ENCODE measurements at places on chromosomes 3 and 15.

DNA sequence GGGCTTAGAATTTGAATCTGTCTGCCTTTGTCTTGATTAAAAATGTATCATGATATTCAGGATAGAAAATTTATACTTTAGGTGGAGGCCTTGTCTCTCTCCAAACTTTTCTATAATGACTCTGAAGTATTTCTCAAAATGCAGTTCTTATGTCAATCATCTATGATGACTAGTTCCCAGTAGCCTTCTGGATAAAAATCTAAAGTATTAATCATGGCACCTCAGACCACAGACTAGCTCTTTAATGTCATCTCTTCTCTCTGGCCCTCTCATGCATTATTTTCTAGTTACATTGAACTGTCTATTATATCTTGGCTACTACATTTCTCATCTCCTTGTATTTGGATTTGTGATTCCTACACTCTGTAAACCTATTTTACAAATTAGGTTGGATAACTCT lies 96.9 kb downstream of the ZPLD1 start:
- DNase-seq, result no peak

- no peak for DNase-seq
These were observed 71.1 kb upstream of the RAP2B start for GRCh38 chr3:153090973-153091372.

DNA sequence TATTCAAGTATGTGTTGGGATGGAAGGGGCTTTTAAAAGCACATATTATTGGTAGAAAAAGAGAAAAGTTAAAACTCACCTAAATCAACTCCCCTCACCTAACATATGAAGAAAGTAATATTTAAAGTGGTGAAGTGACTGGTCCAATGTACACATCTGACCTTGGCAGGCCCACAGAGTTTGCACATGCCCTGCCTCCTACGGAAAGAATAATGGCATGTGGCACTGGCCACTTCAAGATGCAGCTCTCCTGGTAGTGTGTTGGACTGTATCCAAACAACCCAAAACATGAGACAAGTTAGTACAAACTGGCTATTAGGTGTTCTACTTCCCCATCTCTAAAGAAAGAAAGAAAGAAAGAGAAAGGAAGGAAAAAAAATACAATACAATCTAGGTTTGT lies 117.1 kb downstream of the MECOM start:
- DNase-seq, result no peak

- no peak for DNase-seq
These were observed 31.1 kb upstream of the SUCLG2 start for GRCh38 chr3:67685499-67685898.

DNA sequence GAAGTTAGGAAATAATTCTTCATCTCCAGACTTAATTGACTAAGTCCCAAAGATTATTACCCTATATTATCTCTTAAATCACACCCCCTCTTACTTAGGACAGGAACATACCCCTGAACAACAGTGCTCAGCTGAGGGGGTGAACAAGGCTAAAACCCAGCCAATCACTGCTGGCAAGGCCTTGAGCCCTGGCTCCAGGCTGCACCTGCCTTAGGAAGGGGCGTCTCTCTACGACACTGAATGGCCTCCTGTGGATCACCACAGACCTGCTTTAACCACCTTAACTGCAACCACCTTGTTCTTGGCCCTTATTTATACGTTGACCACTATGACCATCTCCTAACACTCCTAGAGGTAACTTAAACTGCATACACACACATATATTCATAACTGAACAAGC lies 267.4 kb upstream of the THBS1 start:
- DNase-seq, result no peak

GRCh38 chr3:30602946-30603345 lies 3.5 kb upstream of the TGFBR2 start:
- DNase-seq, result no peak

DNA sequence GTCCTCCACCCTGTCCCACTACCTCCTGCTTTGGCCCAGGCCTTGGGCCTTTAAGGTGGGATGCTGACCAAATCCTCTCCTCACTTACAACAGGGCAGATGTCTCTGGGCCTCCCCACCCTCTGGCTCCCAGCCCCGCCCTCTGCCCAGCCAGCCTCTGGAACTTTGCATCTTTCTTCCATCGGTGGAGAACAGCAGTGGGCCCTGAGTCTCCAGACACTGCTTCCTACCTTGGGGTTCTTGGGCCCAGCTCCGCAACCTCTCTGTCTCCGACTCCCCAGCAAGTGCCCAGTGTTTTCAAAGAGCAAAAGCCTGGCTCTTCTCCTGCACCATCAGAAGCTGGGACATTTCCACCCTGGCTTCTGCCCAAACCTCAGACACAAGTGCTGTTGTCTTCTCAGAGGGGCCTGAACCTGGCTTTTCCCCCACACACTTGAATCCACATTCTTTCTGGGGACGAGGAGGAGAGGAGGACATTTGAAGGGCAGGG lies 33.1 kb downstream of the MRAS start:
- peak; percentile 38 for DNase-seq

DNA sequence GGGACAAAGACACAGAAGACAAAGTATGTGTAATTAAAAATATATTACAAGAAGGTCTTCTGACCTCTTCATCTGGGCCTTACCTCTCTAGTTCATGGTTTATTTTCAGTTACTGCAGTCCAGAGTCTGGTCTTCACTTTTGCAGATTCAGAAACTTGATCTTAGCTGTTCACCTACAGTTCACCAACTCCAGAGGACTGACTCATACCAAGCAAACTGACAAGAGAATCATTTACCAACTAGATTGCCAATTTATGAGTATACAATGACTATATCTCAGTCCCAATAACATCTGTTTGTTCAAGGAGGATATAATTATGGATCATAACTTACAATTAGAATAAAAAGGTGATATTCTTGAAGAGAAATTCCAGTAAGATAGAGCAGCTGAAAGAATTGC lies 9.0 kb downstream of the P2RY1 start:
- no peak for DNase-seq

DNA sequence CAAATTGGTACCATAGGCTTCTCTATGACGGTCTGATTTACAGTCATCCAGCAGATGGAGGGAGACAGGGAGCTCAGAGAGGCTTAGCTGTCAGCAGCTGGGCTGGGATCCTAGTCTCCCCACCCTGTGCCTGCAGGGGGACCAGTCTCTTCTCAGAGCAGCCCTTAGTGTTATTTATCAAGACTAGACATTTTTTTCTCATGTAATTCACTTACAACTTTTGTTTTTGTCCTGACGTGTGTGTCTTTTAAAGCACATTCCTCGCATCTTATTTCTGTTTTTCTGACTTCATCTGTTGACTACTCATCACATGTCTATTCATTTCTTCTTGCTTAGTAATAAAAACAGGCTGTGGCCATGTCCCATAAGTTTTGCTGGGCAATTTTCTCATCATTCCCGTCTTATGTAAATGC lies 116.1 kb downstream of the KLF13 start:
- DNase-seq, result peak; percentile 72

GRCh38 chr3:61975199-61975598 lies 398.2 kb downstream of the FEZF2 start:
- DNase-seq, result no peak
